Activated effector memory CD4-positive, alpha-beta T cell treated with Interleukin-2 at 50 U/mL for 16 hours (primary cell): ENCODE measurements at places on chromosomes 1 and 21.

- DNase-seq, result no peak
Measured at GRCh38 chr1:1347663-1348419, 1.4 kb downstream of the DVL1 start.

- no peak for DNase-seq
Measured at GRCh38 chr1:164637461-164638375, 78.7 kb downstream of the PBX1 start.

- peak; percentile 37 for DNase-seq
Measured at GRCh38 chr1:7646981-7647901, 123.9 kb upstream of the VAMP3 start.

DNA sequence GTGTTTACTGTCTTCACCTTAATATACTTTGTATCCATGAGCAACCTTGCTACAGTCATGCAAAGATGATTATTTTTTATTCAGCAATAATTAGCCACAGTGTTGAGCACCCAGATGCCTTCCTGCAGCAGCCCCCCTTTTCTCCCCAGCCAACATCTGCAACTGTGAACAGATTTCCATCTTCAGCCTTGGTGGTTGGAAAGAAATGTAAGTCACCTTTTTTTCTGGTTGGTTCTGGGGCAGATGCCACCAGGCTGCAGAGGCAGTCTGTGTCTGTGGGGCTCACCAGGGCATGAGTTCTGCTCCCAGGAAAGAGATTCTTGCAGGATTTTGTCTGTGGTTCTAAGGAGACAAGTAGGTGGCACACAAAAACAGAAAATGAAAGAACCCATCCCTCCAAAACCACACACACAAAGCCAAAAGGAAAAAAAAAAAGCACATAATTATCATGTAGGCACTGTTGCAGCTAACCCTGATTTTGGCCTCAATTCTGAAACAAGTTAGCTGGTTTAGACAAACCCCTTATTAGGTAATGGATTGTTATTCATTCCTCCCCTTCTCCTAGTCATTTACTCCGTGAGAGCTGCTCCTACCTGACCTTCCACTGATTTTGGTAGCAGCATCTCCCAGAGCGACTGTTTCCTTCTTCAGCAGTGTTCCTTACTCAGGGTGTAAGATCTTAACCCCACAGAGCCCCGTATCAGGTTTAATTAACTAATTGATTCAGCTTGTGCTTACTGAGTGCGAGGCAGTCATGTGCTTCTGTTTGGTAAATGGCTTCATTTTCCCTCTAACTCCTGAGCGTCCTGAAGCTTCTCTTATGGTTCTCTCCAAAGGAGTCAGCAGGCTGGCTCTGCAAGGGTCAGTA is 36.5 kb downstream of the GALNT2 start:
- DNase-seq, result no peak

DNA sequence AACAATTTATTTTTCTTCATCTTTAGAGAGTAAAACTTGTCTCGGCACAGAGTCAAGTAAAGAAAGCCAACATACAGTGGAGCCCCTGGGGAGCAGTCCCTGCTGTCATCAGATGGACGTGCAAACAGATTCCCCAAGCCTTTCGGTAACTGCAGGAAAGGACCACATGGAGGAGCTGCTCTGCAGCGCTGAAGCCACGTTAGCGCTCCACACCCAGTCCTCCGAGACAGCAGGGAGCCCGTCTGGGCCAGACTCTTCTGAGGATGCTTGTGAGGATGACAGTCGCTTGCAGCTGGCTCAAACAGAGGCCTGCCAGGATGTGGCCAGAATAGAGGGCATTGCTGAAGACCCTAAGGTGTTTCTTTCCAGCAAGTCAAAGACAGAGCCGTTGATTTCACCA is 77.1 kb upstream of the SCCPDH start:
- DNase-seq, result no peak

GRCh38 chr1:39391691-39392679 is 99.5 kb upstream of the BMP8A start:
- no peak for DNase-seq
